ENCODE measurements at places on chromosomes 3 and 15. TPM values are rescaled to one million over a fixed set of nuclear protein-coding genes. Genes with fewer than 3 reads are reported as not detected.

ADCY5 gene
- total RNA-seq, result not detected

TMOD2 gene
- 6.0 TPM for total RNA-seq

SLC25A20 gene
- total RNA-seq, result 18.4 TPM

MOBP gene
- 0.13 TPM for total RNA-seq

ANKUB1 gene
- not detected for total RNA-seq

SEMA3B gene
- 0.40 TPM for total RNA-seq

STOML1 gene
- total RNA-seq, result 10.0 TPM

UQCRC1 gene
- total RNA-seq, result 300 TPM

PLA2G4E gene
- not detected for total RNA-seq

FEM1B gene
- total RNA-seq, result 50.8 TPM

ZIC4 gene
- not detected for total RNA-seq

AGTR1 gene
- total RNA-seq, result not detected

MUSTN1 gene
- not detected for total RNA-seq

Measured in thoracic aorta endothelial cell (primary cell).